ENCODE measurements at places on chromosomes 2 and 18.

DNA sequence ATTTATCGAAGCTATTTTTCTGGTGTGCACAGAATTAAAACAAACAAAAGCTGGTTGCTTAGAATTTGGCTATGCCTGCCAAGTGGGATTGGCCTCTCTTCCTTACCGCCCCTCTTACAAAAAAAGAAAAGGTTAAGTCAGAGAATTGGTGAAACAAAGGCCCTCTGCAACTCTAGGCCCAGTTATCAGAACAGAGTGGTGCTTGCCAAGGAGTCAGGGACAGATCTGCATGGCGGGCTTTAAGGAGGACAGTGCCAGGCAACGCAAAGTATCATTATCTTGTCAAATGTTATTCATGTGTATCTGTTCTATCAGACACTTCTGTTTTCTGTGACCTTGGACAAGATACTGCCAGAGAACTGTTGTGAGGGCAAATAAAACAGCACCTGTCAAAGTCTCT is 78.3 kb downstream of the TGIF1 start:
- no peak for DNase-seq

DNA sequence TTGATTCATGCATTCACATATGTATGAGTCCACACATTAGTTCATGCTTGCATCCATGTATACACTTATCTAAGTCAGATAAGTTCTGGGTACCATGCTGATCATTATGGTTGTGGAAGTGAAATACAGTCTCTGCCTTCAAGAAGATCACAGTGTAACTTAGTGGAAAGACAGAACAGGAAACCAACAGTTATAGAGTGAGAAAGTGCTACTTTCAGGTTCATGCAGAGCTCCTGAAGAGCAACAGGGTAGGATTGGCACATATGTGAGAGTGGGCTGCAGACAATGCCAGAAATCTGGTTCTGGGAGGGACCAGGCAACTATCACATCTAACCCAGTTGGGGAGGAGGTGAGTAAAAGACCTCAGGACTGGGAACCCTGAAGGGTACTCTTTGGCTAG is 35.4 kb upstream of the PGAP1 start:
- DNase-seq: no peak

DNA sequence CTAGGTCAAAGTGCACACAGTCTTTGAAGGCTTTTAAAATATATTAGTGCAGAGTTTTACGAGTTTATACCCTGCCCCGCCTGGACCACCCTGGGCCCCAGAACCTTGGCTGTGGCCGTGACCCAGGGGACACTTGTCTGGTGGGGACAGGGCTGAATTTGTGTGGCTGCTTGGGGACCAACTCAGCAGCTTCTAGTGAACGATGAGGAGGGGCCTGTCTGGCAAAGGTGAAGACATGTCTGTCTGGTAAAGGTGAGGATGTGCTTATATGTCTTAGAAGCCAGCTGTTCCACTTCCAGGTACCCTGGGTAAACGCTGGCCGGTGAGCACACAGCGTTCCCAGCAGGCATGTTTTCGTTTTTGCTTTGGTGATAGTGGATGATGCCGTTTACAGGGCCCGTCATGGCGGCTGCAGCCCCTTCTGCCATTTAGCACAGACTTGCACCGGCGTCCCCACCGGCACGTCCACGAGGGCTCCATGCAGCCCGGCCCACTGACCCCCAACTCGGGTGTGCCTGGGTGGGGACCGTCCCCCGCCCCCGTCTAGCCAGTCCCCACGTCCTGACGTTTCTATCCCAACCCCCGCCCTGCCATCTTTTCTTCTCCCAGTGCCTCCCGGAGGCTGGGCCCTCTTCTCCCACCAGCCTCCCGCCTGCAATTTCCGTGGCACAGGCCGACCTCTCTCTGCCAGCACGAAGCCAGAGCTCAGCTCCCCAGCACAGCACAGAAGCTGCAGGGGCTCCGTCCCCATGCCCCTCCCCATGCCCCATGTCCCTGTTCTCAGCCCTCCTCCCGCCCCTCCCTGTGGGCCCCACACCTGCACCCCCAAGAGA is 67.8 kb downstream of the SLC66A2 start:
- DNase-seq: no peak

DNA sequence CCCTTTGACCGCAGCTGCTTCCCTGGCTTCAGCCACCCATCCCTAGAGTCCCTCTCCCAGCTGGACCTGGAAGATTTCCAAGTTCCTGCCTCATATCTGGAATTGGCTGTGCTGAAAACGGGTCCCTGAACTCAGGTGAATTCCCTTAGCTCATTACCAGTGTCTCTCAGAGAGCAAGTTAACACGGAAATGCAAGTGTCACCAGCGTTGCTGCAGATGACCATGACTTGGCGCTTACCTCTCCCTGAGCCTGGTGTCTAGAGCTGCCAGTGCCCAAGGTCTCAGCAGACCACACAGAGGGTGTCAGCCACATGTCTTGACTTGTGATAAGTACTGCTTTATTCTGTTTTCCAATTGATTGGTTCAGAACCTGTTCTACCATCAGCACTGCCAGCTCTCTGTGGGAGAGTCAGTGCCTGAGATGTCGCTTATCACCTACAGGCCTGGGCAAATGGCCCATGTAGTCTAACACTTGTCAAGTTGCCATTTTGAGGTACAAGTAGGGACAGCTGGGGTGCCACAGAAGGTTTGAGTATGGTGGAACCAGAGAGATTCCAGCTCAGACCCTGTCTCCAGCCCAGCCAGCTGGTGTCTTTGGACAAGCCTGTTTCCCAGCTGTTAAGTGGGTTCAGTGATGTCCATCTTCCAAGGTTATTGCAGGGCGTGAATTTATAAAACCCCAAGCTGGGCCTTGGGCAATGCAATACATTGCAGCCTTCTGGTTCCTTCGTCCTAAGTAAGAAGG is 48.7 kb downstream of the LYPD1 start:
- no peak for DNase-seq

- no peak for DNase-seq
Observed at GRCh38 chr2:241897231-241897916, 27.8 kb downstream of the RTP5 start.

- no peak for DNase-seq
Observed at GRCh38 chr2:95346231-95346737, 49.1 kb downstream of the KCNIP3 start.

DNA sequence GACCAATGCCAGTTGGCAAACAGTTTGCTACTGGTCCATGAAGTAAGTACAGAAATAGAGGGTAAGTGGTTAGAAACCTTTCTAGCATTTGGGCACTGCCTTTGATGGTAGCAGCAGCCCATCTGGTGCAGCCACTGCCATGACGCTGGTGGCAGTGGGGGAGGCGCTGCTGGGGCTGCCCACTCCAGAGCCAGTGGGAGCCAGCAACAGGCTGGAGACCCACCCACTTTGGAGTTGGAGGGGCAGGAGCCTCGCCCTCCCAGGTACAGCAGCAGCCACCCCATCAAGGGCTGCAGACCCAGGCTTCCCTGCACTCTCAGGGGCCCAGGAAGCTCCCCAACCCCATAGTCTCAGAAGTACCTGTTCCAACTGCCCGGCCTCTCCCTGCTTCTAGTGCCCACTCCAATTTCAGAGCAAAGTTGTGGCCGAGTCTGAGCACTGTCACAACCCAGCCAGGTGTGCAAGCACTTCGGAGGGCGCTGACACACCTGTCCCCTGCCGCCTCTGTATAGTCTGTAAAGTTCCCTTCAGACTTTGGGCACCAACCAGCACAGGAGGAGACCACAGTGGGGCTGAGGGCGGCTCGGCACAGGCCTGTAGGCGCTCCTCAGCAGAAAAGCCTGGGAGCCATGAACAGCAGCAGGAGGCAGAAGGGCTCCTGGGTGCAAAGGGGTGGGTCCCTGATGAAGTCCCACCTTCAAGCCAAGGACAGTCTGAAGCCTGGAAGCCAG is 125.6 kb upstream of the CCDC150 start:
- no peak for DNase-seq

- DNase-seq: no peak
Observed at GRCh38 chr2:239596253-239596652, 195.4 kb upstream of the HDAC4 start.

GRCh38 chr2:220533485-220533884 is 906.1 kb downstream of the SLC4A3 start:
- no peak for DNase-seq

- DNase-seq: no peak
Observed at GRCh38 chr2:21020031-21020667, 23.7 kb downstream of the APOB start.

DNA sequence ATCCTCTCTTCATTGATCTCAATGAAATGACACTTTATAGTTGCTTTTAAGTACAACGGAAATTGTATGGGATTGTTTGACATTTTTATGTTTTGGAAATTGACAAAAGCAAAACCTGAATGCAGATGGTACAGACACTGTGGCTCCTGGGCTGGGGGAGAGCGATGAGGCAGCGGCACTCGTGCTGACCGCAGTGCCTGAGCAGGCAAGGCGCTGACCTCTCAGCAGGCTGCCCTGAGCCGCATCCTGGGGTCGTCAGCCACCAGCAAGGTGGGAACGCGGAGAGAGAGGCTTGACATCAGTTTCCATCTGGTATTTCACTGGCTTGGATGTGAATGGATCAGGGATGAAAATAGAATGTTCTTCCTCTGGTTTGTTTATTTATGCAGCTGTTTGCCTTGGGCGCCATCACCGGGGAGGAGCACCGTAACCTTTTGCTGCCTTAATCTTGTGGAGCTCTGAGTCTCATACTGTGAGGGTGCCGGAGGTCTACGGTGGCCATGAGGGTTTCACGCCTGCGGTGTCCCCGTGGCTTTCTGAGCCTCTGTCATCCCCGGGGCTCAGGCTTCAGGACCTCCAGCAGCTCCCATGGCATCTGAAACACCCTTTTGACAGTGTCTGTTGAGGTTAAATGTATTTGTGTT is 94.8 kb upstream of the TPO start:
- DNase-seq: no peak

- DNase-seq: no peak
Observed at GRCh38 chr2:45648636-45649035, 2.8 kb upstream of the PRKCE start.

DNA sequence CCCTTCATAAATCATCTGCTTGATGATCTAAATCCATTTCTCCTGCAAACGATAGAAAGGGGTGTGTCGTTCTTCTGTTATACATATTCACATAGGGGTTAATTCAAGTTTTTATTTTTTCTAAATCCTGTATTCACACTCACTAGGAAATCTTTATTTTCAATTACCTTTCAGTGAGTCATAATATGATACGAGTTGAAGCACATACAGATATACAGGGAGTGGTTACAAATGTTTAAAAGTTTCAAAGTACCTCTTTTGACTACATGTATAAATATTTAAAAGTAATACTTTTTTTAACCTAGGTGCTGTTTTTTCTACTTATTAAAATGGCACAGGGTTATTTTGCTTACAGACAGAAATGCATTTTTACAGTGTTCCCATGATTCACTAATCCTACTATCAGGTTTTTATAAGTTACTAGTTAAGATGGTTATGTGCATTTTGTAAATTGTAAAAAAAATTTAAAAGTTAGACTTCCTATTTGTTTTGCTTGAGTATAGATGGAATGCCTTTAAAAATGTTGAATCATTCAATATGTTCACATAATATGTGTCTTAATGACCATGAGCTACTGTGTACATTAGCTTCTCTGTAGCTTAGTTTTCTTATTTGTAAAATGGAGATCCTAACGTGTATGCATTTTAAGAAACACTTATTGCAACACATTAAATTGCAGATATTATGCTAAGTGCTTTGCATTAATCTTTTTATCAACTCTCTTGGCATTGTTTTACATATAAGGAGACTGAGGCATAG is 1378.1 kb downstream of the DSC3 start:
- no peak for DNase-seq
